ENCODE measurements at places on chromosomes 7 and 10. TPM values are rescaled to one million over a fixed set of nuclear protein-coding genes. Genes with fewer than 3 reads are reported as not detected.

DNA sequence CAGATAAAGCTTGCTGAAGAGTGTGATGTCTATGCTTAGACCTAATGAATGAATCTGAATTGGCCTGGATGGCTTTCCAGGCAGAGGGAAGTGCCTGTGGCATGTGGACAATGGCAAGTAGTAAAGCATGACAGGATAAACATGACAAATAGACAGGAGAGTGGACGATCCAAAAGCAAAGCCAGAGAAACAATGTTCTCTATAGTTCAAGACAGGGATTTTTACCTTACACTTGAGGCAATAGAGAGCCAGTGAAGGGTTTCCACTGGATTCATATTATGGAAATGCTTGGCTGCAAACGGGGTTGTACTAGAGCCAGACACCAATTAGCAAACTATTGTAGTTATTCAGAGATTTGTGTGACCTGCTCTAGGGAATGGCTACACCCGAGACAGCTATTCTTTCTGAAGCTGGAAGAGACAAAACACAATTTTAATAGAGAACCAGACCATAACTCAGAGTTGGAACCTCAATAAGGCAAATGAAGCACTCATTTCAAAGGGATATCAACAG is 2.3 kb downstream of the AGMO start:
- DNase-seq: no peak

DNA sequence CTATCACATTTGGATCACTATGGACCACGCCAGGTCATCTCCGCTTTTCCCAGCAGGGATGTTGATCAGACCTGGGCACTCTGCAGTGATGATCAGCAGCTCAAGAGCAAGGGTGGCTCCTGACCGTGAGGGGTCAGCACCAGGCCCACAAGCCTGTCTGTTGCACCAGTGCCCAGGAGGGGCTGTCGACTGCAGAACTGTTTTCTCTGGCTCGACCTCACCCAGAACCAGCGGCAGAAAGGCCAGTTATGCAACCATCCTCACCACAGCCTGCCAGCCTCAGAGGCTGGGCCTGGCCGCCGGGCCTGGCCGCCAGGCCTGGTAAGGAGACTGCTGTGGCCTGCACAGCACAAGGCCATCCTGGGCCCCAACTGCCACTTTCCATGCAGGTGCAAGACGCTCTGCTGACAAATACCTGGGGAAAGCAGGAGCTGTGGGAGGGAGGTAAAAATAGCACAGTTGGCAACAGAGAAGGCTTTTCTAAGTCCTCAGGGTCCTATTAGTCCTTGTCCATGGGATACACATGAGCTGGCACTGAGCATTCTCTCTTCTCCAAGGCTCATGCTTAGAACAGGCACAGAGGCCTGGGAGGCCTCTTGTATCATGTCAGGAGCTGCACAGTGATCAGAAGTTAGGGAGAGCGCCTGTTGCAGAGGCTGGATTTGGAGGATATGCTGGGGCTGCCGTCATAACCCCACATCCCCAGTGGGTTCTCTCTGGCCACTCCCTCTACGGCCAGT is 17.5 kb downstream of the KCNMA1 start:
- no peak for DNase-seq

- DNase-seq: no peak
These were observed 454.6 kb upstream of the ANKRD30A start for GRCh38 chr10:36670621-36671402.

DNA sequence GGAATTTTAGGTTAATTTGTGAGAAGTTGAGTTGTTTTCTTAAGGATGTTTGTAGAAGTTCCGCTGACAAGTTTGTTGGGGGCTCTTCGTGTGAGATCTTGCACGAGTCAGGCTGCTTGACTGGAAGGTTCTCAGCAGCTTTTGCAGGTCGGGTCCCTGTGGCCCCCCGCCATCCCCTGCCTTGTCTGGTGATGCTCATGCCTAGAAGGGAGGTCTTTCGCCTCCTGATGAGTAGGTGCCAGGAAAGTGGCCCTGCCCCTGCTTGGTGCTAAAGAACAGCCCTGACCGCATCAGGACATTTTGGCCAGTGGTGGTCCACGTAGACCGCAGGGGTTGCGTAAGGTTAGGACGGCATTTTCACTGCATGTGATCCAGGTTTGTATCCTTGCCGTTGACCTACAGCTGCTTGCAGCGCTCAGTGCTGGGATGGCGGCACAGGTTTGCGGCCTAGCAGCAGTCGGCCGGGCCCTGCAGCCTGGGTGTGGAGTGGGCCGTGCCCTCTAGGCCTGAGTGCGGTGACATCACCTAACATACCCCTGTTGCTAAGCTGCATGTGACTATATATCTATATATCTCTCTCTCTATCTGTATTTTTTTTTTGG is 62.4 kb downstream of the DNAJB6 start:
- no peak for DNase-seq

- no peak for DNase-seq
These were observed 413.4 kb downstream of the SORCS1 start for GRCh38 chr10:106751091-106751490.

DNA sequence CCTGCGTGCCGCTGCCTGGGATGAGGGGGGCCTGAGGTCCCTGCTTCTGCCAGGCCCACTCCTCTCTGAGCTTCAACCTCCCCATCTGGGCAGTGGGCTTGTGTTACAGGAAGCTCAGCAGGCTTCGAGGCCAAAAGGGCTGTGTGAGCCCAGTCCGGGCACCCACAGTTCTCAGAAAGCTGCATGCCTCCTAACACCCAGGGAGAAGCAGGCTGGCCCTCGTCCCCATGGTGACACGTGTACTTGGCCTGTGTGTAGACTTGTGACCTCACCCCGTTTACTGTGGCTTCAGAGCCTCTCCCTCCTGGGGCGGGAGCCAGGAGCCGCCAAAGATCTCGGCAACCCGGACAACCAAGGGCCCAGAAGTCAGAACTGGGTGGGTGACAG is 2.2 kb upstream of the GRIFIN start:
- DNase-seq: peak; percentile 82

The ADAM22 gene
- total RNA-seq: 1.7 TPM

The NUTM2E gene
- total RNA-seq: 0.10 TPM

The ZNF467 gene
- total RNA-seq: 7.8 TPM

The LIPN gene
- total RNA-seq: 0.22 TPM

The RBP4 gene
- 4.2 TPM for total RNA-seq

DNA sequence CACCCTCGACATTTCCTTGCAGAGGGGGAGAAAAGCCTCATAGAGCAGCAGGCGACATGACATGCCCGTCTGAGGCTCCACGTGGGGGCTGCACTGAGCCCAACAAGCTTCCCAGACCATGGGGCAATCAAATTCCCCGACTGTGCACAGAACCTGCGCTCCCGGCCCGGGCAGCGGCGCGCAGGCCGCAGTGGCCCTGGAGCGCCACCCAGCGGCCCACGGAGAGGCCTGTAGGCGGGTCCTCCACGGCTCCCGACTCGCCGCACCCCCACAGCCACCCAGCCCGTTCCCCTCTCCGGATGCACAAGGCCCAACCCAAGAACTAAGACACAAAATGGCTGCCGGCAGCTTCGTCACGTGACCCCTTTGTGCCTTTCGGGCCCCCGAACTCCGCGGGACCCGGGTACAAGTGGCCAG is 816 bp downstream of the EPC1 start:
- DNase-seq: peak; percentile 97

DNA sequence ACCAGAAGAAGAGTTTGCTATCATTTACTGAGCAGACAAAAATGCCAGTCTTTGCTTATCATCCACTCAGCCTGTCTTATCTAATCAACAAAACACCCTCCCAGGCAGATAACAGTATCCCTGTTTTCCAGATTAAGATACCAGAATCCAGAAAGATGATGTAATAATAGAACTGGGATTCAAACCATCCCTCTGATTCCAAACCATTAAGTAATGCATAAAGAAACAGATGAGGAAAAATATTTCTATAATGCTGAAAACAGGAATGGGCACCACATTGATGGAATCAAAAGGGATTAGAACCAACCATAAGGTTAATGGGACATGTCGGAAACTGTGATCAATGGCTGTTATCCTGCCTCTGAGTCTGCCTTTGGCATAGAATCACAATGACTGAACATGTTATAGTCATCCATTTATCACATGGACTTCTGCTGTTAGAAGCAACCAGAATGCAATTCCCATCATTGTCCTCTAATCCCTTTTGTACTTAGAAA is 92.1 kb upstream of the RSU1 start:
- DNase-seq: no peak

The AKR1E2 gene
- 4.5 TPM for total RNA-seq

- DNase-seq: no peak
These were observed 41.5 kb downstream of the MYOF start for GRCh38 chr10:93440591-93441091.

- no peak for DNase-seq
These were observed 49.7 kb downstream of the TMEM178B start for GRCh38 chr7:141123522-141123921.

GRCh38 chr7:84697506-84697905 is 489.4 kb downstream of the SEMA3D start:
- no peak for DNase-seq

DNA sequence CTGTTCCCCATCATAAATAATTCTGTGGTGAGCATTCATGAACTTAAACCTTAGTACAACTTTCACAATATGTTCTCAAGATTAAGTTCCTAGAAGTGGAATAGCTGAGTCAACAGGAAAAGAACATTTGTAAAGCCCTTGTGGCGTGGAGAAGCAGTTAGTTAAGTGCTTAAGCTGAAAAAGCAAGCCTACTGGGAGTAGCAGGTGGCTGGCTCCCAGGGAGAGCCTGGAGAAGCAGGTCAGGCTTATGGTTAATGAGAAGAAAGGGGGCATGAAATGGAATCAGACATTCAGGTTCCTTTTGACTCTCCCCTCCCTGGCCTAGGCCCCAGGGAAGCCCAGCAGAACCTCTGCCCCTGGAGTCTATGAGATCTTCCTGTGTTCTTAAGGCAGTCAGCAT is 35.3 kb downstream of the VSTM4 start:
- peak; percentile 49 for DNase-seq

- no peak for DNase-seq
These were observed 48.7 kb downstream of the CALML3 start for GRCh38 chr10:5573319-5573950.

DNA sequence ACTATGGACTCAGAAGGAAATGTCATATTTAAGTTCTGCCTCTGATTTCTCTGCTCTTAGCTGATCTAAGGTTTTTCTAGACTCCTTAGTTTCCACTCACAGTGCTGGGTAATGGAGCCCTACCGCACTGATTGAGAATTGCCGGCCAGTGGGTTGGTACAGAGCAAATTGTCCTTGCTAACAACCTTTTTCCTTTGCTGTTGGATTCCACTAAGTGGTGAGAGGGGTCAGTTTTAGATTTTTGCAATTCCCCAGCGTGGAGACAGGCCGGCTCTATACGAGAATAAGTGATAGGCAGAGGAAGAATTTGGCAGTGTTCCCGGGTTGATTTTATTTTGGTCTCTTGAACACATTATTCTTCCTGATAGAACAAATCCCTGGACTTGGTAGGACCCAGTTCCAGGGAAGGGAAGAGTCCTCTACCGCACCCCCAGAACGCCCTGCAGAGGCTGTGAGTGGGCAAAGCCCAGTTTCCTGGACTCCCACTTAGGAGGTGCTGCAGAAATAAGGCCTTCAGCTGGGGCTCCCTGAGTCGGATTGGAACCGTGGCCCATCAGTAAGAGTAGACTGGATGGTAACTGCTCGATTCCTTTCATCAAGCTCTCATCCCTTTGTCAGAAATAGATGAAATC is 3.0 kb upstream of the NRP1 start:
- DNase-seq: peak; percentile 40

- DNase-seq: no peak
These were observed 53.3 kb downstream of the UNC5B start for GRCh38 chr10:71265618-71266146.

The AKR1C3 gene
- 23.2 TPM for total RNA-seq

The TRPV5 gene
- not detected for total RNA-seq

The LRRTM3 gene
- not detected for total RNA-seq

The AIMP2 gene
- 54.8 TPM for total RNA-seq

GRCh38 chr10:122010405-122011050 is 21.6 kb downstream of the TACC2 start:
- no peak for DNase-seq

The LRRC17 gene
- 1.9 TPM for total RNA-seq

- no peak for DNase-seq
These were observed 89.5 kb upstream of the TES start for GRCh38 chr7:116120839-116121238.

The C7orf57 gene
- not detected for total RNA-seq

- DNase-seq: no peak
These were observed 64.6 kb downstream of the EBF3 start for GRCh38 chr10:129899276-129900130.

The PSD gene
- total RNA-seq: 0.50 TPM

GRCh38 chr7:103990991-103991390 is 1.5 kb upstream of the RELN start:
- DNase-seq: no peak

GRCh38 chr10:124563320-124564040 is 101.9 kb downstream of the LHPP start:
- DNase-seq: no peak

The VPS37D gene
- total RNA-seq: 3.3 TPM

GRCh38 chr7:99451936-99452335 is 13.2 kb downstream of the CPSF4 start:
- DNase-seq: no peak

- no peak for DNase-seq
These were observed 21.3 kb downstream of the MLXIPL start for GRCh38 chr7:73602721-73603651.

DNA sequence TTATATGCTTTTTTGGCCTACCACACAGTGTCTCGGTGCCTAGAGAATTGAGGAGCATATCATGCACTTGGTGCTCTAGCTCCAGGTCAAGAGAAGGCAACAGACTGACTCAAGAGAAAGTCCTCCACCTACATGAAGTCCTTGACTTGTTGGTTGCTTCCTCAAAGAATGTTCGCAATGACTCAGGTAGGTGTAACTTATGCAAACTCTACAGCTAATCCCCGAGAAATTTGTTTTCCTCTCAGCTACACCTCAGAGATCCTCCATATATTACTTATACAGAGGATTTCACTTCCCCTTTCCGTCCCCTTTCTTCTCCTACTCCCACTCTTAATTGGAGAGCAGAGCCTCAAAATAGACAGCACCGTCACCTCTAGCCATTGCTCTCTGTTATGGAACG is 1013.1 kb downstream of the KCNMA1 start:
- DNase-seq: no peak

- DNase-seq: no peak
These were observed 16.3 kb upstream of the ORAI2 start for GRCh38 chr7:102417105-102417504.

GRCh38 chr10:132457328-132458070 is 60.5 kb downstream of the PWWP2B start:
- DNase-seq: peak; percentile 26

DNA sequence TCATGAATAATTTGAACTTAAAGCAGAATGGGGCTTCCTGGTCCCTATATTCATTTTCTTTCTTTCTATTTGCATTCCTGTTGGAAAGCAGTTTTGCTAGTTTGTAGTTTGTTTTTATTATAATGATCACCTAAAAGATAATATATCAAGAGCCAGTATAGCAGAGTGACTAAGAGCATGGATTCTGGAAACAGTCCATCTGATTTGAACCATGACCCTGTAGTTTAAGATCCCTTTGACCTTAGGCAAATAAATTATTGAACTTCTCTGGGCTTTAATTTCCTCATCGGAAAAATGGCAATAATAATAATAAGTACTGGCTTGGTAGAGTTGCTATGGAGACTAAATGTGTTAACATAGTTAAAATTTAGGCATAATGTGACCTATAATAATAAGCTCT is 76.1 kb downstream of the DGKB start:
- DNase-seq: no peak
